ENCODE measurements at places on chromosomes 3 and 15.

- DNase-seq: no peak
Measured at GRCh38 chr3:111926266-111926676, 52.6 kb upstream of the ABHD10 start.

DNA sequence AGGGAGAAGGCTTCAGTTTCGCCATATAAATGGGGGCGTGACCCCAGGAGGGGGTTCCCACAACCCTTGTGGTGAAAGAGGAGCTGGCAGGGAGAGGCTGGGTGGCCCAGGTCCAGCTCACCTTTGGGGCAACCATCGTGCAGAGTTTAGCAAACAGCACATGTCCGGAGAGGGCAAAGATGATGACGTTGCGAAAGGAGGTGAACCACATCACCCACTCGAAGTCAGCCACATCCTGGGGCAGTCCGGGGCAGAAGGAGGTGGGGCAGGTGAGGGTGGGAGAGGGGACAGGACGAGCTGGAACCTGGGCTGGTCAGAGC lies 3.7 kb downstream of the HHATL start:
- DNase-seq: no peak

DNA sequence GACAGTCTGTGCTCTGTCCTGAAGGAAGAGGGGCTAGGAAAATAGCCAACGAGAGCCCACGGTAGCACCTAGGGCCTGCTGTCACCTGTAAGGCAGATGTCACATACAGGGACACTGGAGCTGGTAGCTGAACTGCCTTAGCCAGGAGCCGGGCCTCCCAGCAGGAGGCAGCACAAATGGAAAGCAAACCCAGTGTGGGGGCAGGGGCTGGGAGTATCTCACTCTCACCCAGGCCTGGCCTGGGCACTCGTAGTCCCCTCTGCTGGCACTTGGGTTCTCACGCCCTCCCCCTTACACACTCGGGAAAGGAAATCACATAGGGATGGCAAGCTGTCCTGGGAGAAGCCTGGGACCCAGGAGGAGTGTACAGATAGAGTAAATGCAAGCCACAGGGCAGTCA lies 173.1 kb upstream of the CHRNA7 start:
- DNase-seq: no peak

DNA sequence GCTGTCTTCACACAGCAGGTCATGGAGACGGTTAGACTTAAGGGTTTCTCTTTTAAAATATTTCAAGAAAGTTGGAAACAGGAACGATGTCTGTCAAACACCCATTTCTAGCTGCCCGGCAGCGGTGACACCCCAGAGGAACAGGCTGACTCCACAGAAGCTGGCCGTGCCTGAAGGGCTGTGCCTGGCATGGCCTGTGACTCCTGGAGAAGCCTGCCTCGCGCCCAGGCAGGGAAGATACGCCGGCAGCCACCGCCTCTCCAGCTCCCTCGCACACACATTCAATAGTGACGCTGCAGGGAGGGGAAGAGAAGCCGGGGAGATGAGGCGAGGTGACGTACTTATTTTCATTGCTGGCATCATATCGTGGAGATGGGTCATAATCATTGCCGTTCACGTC lies 59.9 kb downstream of the PCSK6 start:
- DNase-seq: no peak

- DNase-seq: no peak
Measured at GRCh38 chr15:80944818-80945217, 44.8 kb downstream of the MESD start.

DNA sequence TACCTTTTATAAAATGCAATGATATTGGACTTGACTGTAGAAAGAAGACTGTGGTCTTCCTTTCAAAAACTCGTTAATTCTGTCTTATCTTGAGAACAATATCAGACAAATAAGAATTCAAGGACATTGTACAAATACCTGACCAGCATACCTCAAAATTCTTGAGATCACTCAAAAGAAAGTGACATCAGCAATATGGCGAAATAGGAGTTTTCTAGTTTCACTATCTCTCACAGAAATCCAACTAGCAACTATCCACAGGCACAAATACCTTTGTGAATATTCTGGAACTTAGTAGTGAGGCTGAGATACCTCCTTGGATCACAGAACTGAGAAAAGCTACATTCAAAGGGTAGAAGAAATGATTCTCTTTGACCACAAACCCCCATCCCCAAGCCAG lies 419.7 kb downstream of the ZNF385D start:
- DNase-seq: peak; percentile 8

DNA sequence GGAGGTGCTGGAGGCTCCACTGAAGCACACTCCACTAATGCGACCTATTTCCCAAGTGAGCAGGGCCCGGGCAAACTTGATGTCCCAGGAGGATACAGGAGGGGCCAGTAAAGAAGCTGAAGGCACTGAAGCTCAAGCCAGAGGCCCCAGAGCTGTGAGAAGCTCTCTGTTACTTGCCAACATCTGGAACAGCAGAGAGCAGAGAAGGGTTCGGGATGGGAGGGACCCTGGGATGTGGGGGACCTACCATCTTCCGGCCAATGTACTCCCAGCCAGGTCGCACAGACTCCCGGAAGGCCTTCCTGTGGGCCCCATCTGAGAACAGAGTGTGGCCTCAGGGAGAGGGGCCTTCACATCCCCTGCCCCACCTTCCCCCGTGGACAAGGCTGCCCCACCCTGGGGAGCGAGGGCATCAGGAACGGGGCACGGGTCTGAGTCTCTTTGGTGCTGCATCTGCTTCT lies 3.1 kb downstream of the HHATL start:
- no peak for DNase-seq

- peak; percentile 93 for DNase-seq
Measured at GRCh38 chr3:190120269-190121060, at the start of gene P3H2. P3H2 (minus strand) TSS chr3:190120897; CDS start chr3:190120731, 166 bp downstream.

Data from EL (cell line).